ENCODE measurements at places on chromosomes 12 and 14. TPM values are rescaled to one million over a fixed set of nuclear protein-coding genes. Genes with fewer than 3 reads are reported as not detected.

The CPNE6 gene
- not detected for total RNA-seq

The MANSC4 gene
- total RNA-seq: not detected

DNA sequence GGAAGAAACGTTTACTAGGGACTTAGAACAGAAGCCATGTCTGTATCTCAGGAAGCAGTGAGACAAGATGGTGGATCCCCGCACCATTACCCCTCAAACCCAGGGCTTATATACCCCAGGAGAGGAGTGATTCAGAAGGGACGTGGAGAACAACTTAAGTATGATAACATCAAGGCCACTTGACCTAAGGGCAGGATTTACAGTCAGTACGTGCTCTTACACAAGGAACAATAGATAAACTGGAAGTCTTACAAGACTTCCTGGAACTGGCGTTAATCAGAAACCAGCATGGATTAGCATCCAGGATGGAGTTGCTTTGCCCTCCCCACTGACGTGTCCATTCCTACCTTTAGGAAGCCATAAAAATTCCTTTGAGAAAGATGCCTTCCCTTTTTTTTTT lies 8.6 kb upstream of the ETFBKMT start:
- H3K4me1 ChIP-seq: peaks cover 25% of the 10 kb centered on the region
- no peak overlapping the region for H3K27ac ChIP-seq
- no peaks in the 10 kb centered on the region for H3K36me3 ChIP-seq
- no peak overlapping the region for H3K4me3 ChIP-seq
- H3K27me3 ChIP-seq: no peaks in the 10 kb centered on the region
- no peak for DNase-seq

DNA sequence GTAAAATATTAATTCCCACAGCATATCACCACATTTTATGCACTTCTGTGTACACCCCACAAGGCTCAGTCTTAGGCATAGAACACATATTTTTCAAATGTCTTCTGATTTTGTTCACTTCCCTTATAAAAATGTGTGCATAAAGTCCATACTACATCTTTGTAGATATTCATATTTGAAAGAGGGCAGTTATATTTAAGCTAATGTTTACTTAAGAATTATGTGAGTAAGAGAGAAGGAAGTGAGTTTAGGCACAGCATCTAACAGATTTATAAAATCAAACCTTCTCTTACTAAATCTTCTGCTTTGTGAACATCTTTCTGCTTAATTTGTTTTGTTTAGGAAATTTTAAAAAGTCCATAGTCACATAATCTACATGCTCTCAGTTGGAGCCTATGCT lies 648.1 kb downstream of the FSCB start:
- H3K4me3 ChIP-seq: no peak overlapping the region
- H3K4me1 ChIP-seq: no peaks in the 10 kb centered on the region
- no peak for DNase-seq
- H3K27ac ChIP-seq: no peak overlapping the region
- H3K36me3 ChIP-seq: no peaks in the 10 kb centered on the region

GRCh38 chr12:95319694-95320331 lies 102.2 kb downstream of the VEZT start:
- H3K27me3 ChIP-seq: no peaks in the 10 kb centered on the region
- no peak overlapping the region for H3K4me3 ChIP-seq
- no peak overlapping the region for H3K27ac ChIP-seq
- H3K4me1 ChIP-seq: no peaks in the 10 kb centered on the region
- DNase-seq: no peak

DNA sequence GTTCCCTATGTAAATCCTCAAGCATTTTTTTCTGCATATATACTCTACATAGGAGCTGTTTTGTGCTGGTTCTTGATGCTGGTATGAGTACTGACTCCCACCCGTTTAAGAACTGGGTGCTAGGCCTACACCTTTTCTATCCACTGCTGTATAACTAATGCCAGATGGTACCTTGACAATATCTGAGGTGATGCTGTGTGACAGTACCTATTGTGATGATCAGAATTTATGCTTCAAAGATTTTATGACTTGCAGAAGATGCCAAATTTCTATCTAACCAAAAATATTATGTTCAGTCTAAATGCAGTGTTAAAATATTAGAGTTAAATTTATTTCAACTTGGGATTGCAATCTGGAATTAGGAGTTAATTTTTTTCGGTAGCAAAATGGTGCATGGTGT lies 272.3 kb upstream of the NOVA1 start:
- no peak overlapping the region for H3K4me3 ChIP-seq
- no peaks in the 10 kb centered on the region for H3K36me3 ChIP-seq
- DNase-seq: no peak
- H3K4me1 ChIP-seq: no peaks in the 10 kb centered on the region
- no peak overlapping the region for H3K27ac ChIP-seq

DNA sequence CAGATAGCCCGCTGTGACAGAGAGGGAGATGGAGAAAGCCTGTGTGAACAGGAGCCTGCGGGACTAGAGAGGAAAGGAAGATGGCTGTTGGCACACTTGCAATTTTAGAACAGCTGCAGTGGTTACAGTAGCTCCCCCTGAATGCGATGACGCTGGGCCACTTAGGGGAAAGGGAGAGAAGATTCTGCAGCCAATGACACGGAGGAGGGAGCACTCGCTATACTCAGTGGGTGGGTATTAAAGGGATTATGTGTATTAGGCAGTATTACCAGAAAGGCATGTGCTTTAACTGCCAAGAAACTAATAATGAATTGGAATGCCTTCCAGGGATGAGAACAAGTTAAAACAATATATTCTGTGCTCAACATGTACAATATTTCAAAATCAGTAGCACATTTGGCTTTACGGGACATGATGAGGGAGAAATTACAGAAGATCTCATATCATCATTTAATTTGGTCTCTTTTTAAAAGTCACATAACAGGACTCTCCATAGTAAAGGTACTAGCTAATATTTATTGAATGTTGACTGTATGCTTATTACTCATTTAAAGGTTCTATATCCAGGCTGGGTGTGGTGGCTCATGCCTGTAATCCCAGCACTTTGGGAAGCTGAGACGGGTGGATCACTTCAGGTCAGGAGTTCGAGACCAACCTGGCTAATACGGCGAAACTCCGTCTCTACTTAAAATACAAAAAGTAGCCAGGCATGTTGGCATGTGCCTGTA lies 35.9 kb upstream of the FOS start:
- no peak overlapping the region for H3K27ac ChIP-seq
- H3K4me1 ChIP-seq: peaks cover 5% of the 10 kb centered on the region
- peak; percentile 61 for DNase-seq

Measured in heart right ventricle (tissue), 16 donors.